Heart right ventricle (tissue), 16 donors: ENCODE measurements at places on chromosomes 7 and 10. TPM values are rescaled to one million over a fixed set of nuclear protein-coding genes. Genes with fewer than 3 reads are reported as not detected.

DNA sequence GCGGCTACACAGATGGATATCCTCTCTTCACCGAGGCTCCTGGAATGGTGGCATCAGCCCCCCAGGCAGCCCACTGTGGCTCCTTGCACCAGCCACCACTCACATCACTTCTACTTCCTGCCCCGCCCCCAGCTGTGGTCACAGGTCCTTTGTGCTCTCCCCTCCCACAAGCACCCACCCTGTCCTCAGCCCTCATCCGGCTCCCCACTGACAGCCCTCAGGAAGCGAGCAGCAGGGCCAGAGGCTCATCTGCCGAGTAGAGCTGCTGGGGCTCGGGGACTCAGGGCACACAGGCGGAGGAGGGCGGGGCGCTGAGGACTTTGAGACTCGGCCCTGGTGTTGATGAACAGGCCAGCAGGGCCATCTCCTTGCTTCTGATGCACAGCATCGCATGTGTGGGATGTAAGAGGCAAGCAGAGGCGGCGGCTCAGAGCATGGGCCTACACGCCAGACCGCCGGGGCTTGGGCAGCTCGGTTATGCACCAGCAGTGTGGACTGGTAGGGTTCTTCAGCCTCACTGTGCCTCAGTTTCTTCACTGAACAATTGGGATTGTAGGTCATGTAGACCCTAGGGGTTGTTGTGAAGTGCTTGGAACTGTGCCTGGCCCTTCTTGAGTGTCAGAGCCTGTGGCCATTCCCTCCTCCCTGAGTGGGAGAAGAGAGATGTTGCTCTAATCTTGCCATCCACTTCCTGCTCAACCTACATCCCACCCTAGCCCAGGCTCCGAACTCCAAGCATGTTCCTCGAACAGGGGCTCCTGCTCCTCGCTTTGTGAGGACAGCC, at the start of gene PRF1:
Gene PRF1 (minus strand): TSS at position 77 of the 784 bp plus-strand sequence. CDS start 1,839 bp downstream, outside the sequence.
- peak; percentile 42 for DNase-seq

GRCh38 chr7:128097211-128097731, 66.0 kb upstream of the LRRC4 start:
- DNase-seq, result no peak

- no peak for DNase-seq
These were observed 35.7 kb downstream of the POLR3A start for GRCh38 chr10:77993620-77994019.

The ENTPD1 gene
- 6.7 TPM for total RNA-seq

DNA sequence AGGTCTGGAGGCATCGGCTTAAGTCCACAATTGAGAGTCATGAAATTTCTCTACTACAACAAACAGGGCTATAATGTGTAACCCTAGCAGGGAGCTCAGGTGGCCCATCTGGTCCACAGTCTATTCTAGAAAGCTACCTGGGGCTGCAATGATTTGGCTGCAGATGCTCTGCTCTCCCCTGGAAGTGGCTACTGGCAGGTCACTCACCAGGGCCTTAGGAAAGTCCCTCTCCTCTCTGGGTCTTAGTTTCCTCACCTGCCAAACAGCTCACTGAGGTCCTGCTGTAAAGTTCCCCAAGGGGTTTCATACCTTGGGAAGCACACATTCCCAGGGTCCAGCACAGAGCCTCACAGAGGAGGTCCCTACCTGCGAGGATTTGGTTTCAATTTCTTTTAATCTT, 2.5 kb downstream of the IGFBP3 start:
- DNase-seq, result no peak
